SW 1271 (cell line): ENCODE measurements at places on chromosomes 4 and X.

DNA sequence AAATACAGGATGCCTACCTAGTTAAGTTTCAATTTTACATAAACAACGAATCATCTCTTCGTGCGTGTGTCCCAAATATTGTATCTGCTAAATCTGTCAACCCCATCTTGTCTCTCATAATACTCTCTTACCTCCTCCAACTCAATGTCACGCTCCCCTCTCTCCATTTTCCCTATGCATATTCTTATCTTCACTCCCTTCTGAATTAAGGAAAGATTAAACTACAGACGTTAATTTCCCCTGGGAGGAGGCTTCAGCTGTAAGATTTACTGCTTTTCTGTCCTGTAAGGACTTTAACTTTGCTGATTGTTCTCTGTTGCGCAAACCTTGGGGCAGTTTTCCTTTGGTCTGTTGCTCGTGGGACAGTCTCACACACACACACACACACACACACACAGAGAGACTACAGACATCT lies 455 bp upstream of the ABCB7 start:
- DNase-seq = no peak

DNA sequence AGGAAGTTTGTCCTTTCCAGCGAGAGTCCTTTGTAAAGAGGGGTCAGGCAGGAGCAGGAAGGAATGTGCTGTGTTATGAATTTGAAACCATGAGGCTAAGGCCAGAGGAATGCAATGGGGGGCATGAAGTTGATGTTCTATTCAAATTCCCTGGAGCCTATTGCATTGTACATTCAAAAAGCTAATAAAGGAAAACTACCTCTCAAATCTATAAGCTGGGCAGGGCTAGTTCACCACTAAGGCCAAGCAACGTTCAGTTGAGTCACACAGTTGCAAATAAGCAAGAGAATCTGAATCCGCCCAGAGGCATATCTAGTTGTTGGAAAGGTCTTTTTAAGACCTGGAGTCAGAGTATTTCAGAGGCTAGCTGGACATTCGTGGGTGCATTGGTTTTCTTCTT lies 148.3 kb downstream of the DCTD start:
- no peak for DNase-seq

- DNase-seq = no peak
Observed at GRCh38 chr4:138446456-138446855, 204.3 kb upstream of the SLC7A11 start.

GRCh38 chrX:39726771-39727170 lies 371.0 kb downstream of the BCOR start:
- no peak for DNase-seq

DNA sequence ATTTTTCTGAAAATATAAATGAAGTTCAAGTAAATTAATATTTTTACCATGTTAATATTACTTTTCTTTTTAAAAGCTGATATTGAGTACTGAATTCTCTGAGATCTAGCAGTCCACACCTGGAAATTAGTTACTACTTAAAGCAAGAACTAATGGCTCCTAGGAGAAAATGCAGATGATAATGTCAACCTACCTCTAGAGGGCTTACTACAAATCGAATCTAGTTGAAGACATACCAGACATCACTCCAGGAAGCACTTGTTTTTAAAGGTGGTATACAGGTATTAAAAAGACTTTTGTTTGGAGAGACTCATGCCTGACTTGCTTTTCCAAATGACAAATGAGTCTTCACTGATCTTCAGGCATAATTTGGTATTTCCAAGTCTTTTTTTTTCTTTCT lies 516.4 kb upstream of the BOD1L1 start:
- DNase-seq = no peak

GRCh38 chr4:126742048-126742447 lies 890.7 kb upstream of the INTU start:
- DNase-seq = no peak

DNA sequence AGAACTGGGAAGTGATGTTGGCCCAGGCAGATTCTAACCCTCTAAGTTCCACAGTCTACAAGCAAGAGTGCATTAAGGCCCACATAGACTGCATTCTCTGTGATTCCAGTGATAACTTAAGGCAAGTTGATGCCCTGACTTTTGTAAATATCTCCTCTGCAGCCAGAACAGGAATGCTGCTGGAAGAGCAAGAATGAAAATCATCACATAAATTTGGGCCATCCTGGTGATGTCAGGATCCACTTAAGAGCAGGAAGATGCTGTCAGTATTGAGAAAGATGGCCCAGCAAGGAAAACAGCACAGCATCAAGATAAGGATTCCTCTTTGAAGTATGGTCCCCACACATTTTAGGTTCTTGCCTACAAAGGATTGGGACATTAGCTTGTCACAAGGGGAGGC lies 52.4 kb downstream of the TMPRSS11F start:
- no peak for DNase-seq

DNA sequence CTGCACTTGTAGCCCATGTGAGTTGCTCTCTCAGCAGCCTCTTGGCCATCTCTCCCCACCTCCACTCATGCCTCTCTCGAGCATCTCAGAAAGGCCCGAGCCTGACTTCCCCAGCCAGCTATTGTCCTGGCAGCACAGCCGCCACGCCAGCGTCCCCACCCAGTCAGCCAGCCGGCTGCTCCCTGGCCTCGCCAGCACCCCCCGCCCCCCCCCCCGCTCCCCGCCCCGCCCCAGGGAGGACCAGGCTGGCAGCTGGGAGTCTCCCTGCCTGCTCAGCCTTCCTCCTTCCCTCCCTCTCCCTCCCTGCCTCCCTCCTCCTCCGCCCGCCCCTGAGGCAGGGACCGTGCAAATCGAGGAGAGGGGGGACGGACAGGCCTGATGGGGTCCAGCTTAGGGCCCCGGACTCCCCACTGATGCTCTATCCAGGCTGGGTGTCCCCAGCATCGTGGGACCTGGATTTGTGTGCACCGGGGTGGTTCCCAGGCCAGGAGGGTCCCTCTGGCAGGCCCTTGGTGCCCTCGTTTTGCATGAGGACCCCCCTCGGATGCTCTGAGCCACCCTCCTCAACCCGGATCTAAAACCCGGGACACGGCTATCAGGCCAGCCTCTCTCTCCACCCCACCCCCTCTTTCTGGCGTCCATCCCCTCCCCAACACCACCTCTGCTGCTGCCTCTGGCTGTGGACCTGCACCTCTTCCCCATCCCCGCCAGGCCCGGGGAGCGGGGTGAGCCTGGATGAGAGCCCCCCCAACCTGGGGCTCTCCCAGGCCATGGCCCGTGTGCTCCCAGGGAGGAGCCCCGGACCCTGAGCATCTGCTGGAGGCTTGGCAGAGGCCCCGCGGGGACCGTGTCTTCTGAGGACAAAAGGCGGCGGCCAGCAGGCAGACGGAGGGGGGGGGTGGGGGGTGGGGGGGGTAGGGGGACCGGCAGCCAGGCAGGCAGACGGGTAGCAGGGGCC lies at the start of gene GPR173:
GPR173 (plus strand) TSS at position 621 of the 958 bp plus-strand sequence. CDS start 27,833 bp downstream, outside the sequence.
- no peak for DNase-seq

- DNase-seq = no peak
Observed at GRCh38 chr4:53616219-53616618, 24.9 kb upstream of the LNX1 start.

DNA sequence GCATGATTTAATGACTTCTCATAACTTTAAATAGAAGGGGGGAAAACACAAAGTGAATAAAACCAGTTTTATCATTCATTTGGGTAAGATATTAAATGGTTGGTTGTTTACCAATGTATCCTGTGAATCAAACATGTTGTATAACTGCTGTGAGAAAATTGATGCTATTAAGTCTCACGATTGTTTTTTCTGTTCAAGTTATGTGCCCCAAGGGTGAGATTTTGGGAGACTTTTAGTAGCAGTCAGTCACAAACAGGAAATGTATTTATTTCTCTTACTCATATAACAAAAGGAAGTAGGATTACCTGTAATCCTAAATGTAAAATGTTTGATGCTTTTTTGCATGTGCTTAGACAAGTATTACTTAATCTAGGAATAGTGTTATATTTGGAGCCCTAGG lies 39.2 kb downstream of the MTHFD2L start:
- no peak for DNase-seq

DNA sequence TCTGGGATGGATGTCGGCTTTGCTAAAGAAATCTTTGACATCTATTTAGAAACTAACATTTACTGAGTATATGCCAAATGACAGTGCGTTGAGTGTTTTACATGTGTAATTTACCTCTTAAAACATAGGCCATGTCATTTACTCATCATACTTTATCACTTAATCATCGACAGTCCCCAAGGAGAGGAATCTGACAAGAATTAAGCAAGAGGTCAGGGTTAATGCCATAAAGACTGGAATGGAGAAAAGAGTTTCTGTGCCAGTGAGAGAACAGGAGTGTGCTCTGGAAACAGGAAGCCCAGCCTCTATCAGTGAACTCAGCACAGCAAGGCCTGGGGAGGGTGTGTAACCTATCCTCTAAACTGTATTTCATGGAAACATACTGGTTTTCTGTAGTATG lies 28.0 kb upstream of the AMOT start:
- no peak for DNase-seq

GRCh38 chr4:36328130-36328529 lies 46.7 kb downstream of the DTHD1 start:
- DNase-seq = no peak

DNA sequence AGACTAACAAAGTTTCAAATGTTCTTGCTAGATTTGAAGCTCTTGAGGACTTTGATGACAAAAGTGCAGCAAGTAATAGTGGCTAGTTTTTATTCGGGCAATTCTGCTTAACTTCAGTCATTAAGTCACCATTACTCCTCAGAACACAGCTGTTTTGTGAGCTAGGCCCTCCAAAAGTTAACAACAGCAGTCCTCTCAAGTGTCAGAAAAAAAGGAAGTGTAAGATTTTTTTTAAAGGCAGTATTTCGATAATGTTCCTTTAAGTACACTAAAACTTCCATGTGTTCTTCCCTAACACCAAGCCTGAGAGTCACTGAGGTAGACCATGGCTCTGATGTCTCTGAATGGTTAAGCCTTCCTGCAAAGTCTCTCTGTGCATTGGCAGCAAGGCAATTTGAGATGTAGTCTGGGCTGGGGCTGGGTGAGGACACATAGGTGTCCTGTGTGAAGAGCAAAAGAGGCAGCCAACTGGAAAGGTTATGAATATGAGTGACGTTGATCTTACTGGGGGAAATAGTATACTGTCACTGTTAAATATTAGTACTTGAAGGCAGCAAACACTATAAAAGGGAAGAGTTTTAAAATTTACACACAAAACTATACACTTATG lies 174.0 kb upstream of the MAP3K15 start:
- no peak for DNase-seq

DNA sequence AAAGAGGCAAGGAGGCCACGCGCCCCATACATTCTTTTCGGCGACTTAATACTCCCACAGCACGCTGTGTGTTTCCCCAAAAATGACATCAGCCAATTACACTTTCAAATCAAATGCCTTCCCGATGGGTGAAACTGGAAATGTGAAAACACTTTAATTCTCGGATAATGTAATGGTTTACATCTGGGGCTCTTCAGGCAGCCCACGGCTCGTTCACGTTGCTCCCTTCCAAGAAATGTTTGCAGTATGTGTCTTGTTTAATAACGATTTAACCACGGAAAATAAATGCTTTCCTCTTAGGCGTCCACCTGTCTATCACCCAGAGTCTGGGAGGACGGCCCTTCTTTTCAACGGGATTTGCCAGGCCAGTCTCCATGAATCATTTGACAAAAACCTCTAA lies 272.5 kb downstream of the SHOX start:
- no peak for DNase-seq

- no peak for DNase-seq
Observed at GRCh38 chr4:169996379-169997240, 29.6 kb downstream of the MFAP3L start.

- DNase-seq = no peak
Observed at GRCh38 chr4:98639108-98639507, 19.3 kb downstream of the TSPAN5 start.

- no peak for DNase-seq
Observed at GRCh38 chr4:80069108-80069836, 3.8 kb downstream of the ANTXR2 start.

GRCh38 chr4:164639001-164639400 lies 114.9 kb upstream of the SMIM31 start:
- DNase-seq = no peak

GRCh38 chrX:20521222-20521621 lies 254.5 kb upstream of the RPS6KA3 start:
- DNase-seq = no peak

- no peak for DNase-seq
Observed at GRCh38 chrX:81316163-81316562, 114.3 kb downstream of the SH3BGRL start.

DNA sequence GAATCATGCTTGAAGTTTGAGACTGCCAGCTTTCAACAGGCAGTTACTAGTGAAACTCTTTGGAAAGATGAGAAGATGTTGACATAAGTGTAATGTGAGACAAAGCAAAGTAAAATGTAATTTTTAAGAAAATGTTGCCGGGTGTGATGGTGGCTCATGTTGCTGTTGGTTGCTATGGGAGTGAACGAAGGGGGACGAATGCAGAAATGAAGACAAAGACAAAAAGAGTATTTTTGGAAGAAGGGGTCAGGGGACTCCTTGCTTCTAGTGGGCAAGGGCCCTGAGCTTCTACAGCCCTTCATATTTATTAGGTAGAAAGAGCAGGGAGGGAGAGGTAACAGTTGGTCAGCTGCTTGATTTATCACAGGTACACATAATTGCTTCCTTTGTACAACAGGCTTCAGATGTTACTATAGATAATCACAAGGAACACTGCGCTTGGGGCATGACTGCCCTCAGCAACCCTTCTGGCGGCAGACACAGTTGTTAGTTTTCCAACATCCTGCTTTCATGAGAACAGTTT lies 11.9 kb upstream of the UGDH start:
- no peak for DNase-seq

DNA sequence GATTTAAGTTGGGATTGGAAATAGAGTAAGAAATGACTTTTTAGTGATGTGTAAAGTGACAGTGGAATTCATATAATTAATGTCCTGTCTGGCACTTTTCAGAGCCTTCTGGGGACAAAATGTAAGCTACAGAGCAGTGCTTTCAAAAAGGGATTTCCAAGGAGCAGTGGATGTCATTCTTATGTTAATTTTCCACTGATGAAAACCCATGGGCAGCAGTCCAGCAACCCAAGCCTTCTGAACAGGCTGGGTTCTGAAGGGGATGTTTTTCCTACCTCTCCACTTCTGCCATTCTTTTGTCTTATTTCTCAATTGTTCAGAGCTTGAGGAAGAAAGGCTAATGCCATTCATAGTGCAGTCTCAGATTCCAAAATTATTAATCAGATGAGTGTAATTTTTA lies 717.6 kb upstream of the HS3ST1 start:
- DNase-seq = no peak

GRCh38 chr4:1297456-1298325 lies 8.0 kb downstream of the MAEA start:
- no peak for DNase-seq

- DNase-seq = no peak
Observed at GRCh38 chrX:25003066-25003849, 12.5 kb downstream of the ARX start.

GRCh38 chrX:41923978-41924683 lies 777 bp upstream of the CASK start:
- peak; percentile 1 for DNase-seq

DNA sequence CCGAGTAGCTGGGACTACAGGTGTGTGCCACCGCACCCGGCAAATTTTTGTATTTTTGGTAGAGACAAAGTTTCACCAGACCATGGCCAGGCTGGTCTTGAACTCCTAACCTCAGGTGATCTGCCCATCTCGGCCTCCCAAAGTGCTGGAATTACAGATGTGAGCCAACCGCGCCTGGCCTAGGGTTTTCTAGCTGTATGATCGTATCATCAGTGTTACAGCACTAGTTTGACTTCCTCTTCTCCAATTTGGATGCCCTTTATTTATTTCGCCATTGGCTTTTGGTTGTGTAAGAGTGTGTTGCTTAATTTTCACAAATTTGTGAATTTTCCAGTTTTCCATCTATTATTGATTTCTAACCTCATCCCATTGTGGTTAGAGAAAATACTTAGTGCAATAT lies 5.2 kb downstream of the TKTL1 start:
- DNase-seq = no peak

- DNase-seq = no peak
Observed at GRCh38 chr4:38574559-38575333, 89.3 kb upstream of the KLF3 start.
